Brain microvascular endothelial cell (primary cell): ENCODE measurements at places on chromosomes 6 and 20.

GRCh38 chr6:143397227-143398222 lies 53.0 kb downstream of the ADAT2 start:
- peak; percentile 66 for DNase-seq

GRCh38 chr20:10250902-10251301 lies 32.3 kb downstream of the SNAP25 start:
- DNase-seq, result no peak

GRCh38 chr6:117272032-117272866 lies 6.9 kb downstream of the VGLL2 start:
- no peak for DNase-seq

GRCh38 chr6:56649053-56649769 lies 6.5 kb upstream of the DST start:
- DNase-seq, result no peak

GRCh38 chr6:79196912-79197311 lies 37.6 kb downstream of the HMGN3 start:
- no peak for DNase-seq

DNA sequence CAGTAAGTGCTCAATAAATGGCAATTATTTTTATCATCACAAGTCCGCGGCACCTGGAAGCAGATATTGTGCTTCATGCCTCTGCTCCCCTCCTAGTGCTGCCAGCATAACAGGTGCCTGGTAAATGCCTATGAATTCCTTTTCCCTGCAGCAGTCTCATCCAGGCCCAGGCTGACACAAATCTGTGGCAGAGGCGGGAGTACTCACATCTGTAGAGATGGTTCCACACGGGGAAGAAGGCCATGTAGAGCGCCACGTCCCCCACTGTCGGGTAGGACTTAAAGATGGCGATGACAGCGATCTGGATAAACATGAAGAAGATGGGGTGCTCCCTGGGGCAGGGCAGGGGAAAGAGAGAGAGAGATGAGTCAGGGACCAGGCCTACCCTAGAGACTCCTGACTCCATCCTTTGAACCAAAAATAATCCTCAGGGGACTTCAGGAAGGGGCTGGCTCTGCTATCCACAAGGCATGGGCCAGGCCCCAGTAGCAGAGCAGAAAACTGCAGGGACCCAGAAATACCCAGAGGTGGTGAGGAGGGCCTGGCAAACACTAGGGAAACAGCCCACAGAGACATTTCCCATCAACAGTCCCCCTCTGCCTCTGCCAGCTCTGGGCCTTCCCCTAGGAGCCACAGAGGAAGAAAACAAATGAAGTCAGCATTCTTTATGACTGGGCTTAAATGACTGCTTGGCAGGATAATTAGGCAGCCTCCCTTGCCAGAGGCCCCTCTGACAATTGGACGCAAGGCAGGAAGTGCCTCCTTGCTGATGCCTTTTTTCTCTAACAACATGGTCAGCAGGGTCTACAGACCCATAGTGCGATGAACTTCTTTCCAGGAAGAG lies 23.0 kb downstream of the MAP1LC3A start:
- DNase-seq, result peak; percentile 17

DNA sequence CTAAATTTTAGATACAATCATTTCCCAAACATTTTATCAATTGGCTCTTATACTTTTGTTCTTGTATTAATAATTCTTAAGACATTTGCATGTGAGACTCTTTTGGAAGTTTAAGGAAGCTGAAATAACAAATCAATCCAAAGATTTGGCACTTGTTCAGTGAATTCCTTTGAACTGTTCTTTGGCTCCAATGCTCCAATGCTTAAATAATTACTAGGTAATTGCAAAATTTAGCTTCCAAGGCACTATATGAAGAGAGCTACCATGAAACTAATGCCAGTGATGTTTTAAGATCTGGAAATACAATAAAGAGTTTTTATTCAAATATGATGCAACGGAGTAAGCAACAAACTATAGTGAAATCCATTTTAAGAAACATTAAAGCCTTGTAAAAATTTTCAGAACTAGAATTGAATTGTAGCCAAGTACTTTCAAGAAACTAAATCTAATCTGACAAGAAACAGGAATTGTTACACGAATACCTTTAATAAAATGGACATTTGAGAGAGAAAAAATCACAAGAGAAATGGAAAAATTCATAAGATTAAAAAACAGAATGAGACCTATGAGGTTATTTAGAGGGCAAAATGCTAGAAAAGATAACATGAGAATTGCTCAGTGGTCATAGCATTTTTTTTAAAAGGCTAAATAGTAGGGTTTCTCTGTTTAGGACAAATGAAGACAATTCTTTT lies 43.6 kb upstream of the SMLR1 start:
- no peak for DNase-seq

DNA sequence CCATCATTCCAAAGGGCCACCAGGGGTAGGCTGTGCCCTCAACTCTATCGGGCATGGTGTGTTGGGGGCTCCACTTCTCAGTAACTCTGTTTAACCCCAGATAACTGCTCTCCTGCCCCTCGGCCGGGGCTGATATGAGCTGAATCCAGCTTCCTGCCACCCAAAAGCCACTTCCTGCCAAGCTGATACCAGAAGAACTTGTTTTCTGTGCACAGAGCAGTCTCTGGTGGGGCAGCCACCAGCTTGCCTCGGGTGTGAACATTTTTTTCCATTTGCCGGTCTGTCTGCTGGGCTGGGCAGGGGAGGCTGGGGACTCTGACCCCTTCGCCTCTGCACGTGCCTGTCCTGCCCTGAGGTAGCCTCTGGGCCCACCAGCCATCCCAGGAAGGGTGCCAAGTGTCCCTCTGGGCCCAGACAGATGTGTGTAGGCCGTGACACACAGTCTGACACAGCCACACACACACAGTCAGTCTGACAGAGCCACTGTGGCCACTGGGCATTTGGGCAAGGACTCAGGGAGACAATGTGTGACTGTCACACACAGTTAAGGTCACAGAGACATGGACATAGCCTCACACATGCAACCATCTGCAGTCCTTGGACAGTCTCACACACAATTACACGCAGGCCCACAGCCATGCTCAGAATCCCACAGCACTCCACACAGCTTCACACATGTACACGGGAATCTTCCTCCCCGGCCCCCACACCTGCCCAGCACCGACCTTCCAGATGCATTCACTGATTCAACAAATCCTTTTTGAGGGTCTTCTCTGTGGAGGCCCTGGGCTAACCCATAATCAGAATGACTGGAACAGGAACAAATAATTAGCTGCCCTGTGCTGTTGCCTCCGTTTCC lies 45.1 kb downstream of the NOL4L start:
- no peak for DNase-seq

- DNase-seq, result no peak
These were observed 48.2 kb downstream of the APCDD1L start for GRCh38 chr20:58466729-58467571.

DNA sequence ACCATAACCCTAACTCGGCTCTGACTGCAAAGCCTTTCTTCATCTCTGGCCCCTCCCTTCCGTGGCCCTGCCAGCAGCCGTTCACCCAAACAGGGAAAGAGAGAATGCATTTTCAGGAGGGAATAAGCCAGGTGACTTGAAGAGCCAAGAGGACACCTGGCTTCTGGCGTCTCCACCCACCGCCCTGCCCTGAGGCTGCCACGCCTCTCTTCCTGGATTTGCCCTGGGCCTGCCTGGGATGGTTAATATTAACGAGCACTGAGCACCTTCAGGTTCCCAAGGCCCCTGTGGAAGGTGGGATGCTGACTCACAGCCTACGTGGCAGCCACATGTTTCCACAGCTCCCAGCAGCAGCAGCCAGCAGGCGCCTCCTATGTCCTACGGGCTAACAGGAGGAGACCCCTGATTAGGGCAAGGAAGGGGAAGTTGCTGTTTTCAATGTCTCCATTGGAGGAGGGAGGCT lies 138.0 kb upstream of the RREB1 start:
- DNase-seq, result no peak

- no peak for DNase-seq
These were observed 36.1 kb upstream of the ZBP1 start for GRCh38 chr20:57656252-57656820.

GRCh38 chr6:13030396-13030795 lies 297.9 kb downstream of the TBC1D7 start:
- no peak for DNase-seq

DNA sequence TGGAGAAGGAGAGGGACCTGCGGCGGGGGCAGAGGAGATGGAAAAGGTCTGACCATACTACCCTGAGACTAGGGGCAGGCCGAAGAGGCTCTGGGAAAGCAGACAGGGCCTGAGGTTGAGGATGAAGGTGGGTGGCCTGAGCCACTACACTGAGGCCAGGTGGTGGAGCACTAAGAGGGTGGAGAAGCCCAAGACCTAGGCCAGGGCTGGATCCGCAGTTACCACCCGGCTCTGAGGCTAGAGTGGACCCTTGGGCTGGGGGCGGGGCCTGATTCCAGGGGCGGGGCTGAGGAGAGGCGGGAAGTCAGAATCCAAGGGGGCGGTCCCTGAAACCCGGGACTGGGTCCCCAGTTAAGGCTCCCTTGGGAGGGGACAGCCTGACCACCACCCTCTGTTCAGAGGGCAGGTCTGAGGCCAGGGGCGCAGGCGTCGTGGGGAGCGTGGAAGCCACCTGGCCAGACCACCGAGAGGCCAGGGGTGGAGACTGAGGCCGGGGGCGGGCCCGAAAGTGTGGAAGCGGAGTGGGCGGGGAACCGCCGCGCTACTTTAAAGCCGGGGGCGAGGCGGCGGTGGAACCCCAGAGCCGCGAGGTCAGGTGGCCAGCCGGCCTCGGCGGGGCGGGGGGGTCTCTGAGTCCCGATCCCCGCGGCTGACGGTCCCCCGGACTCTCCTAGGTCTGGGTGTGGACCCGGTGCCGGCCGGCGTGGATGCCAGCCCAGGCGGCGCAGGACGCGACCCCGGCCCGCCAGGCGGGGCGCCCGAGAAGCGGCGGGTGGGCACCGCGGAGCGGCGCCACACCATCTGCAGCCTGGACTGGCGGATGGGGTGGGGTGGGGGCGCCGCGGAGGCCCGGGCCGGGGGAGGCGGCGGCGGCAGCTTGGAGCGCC lies 8.3 kb downstream of the CCM2L start:
- DNase-seq, result no peak

- DNase-seq, result peak; percentile 32
These were observed 142.1 kb downstream of the MYB start for GRCh38 chr6:135323202-135323668.

DNA sequence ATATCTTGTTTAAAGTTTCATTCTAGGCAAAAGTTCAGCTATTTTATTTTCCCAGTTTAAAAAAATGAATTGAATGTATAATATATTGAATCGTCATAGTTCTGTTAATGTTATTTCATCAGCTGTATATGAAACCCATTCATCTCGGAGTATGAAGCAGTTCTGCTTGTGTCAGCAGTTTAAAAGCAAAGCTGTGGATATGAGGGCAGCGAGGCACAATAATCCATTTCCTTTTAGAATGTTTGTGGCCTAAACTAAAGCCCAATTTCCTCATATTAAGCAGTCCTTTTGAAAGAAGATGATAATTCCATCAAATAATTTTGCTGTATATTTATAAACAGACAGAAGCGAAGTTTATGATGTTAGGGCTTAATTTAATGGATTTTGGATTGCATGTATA lies 300.1 kb downstream of the SAMD5 start:
- DNase-seq, result no peak

GRCh38 chr20:18832546-18833200 lies 19.1 kb downstream of the SCP2D1 start:
- DNase-seq, result no peak

- DNase-seq, result no peak
These were observed 21.9 kb downstream of the DYNLT1 start for GRCh38 chr6:158622545-158623190.

GRCh38 chr6:159951772-159952171 lies 17.1 kb upstream of the IGF2R start:
- no peak for DNase-seq

DNA sequence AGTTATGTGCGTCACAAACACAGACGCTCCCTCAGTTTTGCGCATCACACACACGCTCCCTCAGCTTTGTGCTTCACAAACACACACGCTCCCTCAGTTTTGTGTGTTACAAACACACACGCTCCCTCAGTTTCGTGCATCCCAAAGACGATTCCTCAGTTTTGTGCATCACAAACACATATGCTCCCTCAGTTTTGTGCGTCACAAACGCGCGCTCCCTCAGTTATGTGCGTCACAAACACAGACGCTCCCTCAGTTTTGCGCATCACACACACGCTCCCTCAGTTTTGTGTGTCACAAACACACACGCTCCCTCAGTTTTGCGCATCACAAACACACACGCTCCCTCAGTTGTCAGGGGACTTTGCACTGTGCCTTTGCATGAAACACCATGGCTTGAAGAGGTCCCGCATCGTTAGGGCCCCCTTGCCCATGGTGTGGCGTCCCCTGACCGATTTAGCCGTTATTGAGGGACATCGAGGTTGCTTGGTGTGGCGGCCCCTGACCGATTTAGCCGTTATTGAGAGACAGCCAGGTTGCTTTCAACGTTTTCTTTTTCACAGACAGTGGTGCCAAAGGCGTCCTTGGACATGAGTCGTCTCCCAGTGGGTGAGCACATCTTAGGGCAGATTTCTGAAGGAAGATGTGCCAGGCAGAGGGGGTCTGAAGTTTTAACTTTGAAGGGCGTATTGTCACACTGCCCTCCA lies 28.1 kb upstream of the MYT1 start:
- no peak for DNase-seq

- no peak for DNase-seq
These were observed 14.0 kb upstream of the FAM50B start for GRCh38 chr6:3835055-3835731.

- DNase-seq, result no peak
These were observed 109.6 kb upstream of the CARMIL1 start for GRCh38 chr6:25169553-25169952.

- DNase-seq, result no peak
These were observed 6.8 kb downstream of the HSPA12B start for GRCh38 chr20:3739054-3739925.

DNA sequence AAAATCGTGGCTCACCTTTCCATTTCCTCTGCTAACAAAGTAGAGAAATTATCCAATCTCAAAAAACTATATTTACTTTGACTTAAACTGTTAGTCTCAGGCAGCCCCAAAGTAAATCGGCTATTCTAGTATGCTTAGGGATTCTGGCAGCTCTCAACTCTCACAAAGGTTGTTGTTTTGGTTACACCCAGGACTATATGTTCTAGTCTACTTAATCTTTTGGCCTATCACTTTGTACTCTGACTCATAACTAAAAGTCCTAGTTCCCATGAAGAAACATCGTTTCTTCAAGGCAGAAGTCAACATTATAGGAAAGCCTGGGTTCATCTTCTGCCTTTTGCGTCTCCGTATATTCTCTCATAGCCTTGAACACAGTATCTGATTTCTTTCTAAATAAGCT lies 42.3 kb downstream of the MYLK4 start:
- DNase-seq, result peak; percentile 10

- DNase-seq, result no peak
These were observed 17.0 kb downstream of the CMTR1 start for GRCh38 chr6:37449984-37450383.

- peak; percentile 24 for DNase-seq
These were observed 140.8 kb downstream of the VEGFA start for GRCh38 chr6:43910638-43911353.

DNA sequence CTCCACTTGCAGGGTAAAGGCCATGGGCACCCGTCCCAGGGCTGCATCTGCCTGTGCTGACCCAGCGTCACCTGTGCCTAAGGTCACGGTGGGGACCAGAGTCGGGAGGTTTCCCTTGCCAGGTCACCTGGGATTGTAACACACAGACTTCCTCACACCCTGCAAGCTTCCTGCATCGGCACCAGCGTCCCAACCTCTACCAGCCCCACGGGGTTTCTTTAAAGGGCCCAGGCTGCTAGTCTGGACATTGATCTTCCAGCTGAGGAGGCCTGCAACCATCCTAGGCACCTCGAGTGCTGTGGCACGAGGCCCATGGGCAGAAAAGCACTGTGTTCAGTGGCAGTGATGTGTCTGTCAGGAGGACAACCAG lies 12.6 kb downstream of the ACSS1 start:
- DNase-seq, result no peak

GRCh38 chr6:85685713-85686112 lies 43.0 kb upstream of the SYNCRIP start:
- DNase-seq, result no peak
